NAMALWA (cell line): ENCODE measurements at places on chromosomes 2 and 18.
A peak's percentile ranks its signal among the peaks of the same experiment; 100 is the strongest.

GRCh38 chr2:59589881-59590280, 963.6 kb downstream of the BCL11A start:
- DNase-seq: no peak

DNA sequence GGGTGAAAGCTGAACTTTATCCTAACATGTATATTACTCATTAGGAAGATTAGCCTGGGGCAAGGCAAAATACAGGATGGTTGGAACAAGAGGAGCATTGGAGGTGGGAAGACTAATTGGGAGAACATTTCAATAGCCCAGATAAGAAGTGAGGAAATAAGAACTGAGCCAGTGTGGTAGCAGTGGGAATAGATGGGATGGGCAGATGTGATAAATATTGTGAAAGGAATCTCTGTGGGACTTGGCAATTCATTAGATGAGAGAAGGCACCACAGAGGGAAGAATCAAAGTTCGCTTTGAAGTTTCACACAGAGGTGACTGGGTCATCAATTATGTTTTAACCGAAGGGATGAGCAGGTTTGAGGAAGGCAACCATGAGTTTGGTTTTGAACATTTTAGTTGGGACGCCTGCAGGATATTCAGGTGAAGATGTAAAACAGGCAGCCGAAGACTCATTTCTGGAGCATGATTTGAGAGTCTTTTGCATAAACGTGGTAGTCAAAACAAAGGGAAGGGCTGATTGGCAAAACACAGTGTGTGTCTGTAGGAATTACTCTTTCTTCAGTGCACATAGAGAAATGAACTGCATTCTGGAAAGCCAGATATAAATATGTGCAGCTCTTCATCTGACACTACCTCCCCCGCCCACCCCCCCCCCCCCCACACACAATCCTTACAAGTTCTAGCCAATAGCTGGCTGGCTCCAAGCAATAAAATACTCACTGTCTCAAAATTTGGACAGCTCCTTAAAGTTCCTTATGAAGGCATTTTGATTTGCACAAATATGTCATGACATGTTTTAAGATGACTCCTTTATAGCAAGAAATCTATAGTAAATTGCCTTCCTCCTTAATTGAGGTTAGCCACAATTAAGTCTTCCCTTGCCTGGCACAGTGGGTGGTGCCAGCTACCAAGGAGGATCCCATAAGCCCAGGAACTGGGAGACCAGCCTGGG, 1.9 kb upstream of the SLC1A4 start:
- DNase-seq: peak; percentile 21

DNA sequence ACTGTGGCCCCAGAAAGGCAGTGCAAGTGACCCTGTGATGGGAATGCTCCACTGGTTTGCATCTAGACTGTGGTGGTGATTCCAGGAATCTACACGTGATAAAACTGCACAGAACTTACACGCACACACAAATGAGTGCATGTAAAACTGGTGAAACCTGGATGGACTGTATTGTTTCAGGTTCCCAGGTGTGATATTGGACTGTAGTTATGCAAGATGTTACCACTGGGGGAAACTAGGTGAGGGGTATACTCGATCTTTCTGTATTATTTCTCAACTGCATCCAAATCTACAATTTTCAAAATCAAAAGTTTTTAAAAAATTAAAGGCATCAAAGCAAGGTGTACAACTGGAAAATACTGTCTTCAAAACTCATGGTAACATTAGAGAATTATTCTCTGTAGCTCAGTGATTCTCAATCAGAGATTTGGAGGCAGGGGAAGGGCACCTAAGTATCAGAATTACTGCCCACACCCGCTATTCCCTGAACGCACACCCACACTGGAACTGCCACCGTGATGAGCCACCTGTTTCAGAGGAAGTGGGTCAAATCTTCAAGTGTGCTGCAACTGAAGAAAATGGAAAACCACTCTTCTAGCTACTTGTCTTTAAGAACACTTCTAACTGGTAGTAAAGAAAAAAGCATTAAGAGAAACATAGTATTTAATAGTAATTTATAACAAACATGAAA, 26.7 kb downstream of the PTPN2 start:
- DNase-seq: no peak

DNA sequence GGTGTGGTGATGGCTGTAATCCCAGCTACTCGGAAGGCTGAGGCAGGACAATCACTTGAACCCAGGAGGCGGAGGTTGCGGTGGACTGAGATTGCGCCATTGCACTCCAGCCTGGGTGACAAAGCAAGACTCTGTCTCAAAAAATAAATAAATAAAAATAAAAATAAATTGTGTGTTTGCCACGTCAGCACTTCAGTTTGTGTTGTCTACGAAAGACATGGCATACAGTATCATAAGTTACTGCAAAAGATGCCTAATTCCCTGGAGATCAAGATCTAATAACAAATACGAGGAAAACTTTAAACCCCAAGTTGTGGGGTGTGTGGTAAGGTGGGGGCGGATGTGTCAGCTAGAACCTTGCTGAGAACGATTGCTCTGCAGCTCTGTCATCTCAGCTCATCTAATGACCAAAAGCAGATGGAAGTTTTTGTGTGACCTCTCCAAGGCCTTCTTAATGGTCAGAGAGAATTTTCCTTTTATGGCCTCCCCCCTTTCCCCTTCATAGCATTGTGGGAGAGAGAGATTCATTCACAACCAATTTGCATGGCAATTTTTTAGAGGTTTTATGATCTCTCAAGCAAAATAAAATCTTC, 11.3 kb downstream of the NPAS2 start:
- DNase-seq: no peak

- no peak for DNase-seq
These were observed 187.7 kb downstream of the PRPF40A start for GRCh38 chr2:152529420-152530115.

- peak; percentile 63 for DNase-seq
These were observed 2.0 kb downstream of the WDR35 start for GRCh38 chr2:19987936-19988335.

DNA sequence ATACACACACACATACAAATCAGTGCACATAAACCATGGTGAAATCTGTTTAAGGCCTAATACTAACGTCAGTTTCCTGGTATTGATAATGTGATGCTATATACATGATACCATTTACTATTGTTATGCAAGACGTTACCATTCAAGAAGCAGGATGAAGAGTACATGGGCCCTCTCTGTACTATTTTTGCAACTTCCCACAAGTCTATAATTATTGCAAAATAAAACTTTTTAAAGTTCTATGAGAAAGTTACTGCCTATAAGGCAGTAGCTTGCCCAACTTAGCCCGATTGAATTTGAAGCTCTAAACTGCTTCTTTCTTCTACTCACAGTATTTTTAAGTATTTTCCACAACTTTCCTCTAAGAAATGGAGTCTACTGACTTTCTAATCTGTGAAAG, 74.0 kb downstream of the BCL2 start:
- DNase-seq: no peak

DNA sequence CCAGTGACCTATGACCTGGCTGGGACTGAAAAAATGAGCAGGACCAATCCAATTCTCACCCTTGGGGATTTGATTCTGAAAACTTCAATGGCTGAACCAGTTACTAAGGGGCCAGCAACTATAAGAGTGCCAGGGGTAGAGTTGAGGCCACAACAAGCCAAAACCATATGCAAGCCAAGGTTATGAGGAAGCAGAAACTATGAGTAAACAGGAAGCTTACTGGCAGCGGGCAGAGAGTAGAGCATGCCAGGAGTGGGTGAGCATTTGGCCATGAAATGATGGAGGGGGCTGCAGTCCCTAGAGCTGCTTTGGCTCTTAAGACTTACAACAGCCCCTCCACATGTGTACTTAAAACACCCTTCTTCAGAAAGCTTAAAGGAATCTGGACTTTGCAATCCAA, 82.4 kb downstream of the RBMS1 start:
- peak; percentile 53 for DNase-seq

- peak; percentile 39 for DNase-seq
These were observed 2.9 kb downstream of the NEDD4L start for GRCh38 chr18:58046794-58047555.

GRCh38 chr18:65363011-65363410, 387.8 kb upstream of the CDH7 start:
- DNase-seq: no peak

GRCh38 chr2:75421986-75422385, 138.8 kb downstream of the EVA1A start:
- DNase-seq: no peak

DNA sequence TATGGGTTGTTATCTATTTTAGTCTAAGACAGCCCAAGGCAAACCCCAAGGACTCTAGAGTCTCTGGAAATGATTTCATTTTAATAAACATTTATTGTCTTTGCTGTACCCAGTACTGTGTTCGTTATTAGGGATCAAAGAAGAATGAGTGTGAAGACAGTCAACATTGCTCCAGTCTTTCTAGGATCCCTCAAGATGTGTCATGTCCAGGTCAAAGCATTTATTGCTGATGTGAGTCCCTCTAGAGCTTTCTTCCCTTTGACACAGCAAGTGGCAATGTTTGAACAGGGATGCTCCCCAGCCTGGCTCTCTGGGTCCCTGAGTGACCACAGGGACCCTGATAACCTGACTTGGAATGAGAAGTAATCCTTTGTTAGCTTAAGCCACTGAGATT, 123.1 kb upstream of the STK17B start:
- no peak for DNase-seq

GRCh38 chr18:5173646-5174045, 23.4 kb downstream of the AKAIN1 start:
- DNase-seq: no peak

- DNase-seq: no peak
These were observed 22.1 kb upstream of the COL6A3 start for GRCh38 chr2:237435844-237436587.

DNA sequence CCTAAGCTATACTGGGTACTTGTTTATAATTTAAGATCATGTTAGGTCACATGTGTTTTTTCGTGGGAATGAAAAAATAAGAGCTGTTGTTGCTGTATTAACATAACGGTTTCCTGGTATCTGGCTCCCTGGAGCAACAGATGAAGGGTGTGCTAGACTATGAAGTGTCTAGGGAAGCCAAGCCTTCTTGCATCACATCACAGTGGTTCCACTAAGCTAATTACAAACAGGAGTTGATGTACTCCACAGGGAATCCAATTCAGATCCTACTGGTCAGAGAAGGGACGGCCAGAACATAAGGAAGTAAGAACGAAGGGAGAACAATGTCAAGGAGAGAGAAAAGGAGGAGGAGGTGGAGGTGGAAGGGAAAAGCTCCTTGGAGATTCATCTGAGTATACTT, 193.0 kb upstream of the CYP26B1 start:
- DNase-seq: no peak

- no peak for DNase-seq
These were observed 13.4 kb downstream of the NFE2L2 start for GRCh38 chr2:177251165-177251542.

DNA sequence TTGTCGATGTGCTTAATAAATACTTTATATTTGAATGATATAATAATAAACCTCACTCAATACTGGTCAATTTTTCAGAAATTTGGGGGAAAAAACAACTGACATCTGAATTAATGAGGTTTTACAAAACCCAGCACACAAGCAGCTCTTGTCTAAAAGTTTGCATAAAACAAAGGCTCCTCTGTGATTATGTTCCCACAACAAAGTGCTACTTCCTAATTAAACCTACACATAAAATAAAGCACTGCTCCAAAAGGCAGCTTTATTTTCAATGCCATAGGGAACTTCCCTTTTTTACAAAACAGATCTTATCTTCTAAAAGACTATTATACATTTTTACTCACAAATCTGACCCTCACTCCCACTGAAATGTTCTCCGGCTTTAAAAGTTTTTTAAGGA, 47.1 kb downstream of the LAMA1 start:
- DNase-seq: no peak

GRCh38 chr2:152558158-152558984, 158.9 kb downstream of the PRPF40A start:
- DNase-seq: no peak

DNA sequence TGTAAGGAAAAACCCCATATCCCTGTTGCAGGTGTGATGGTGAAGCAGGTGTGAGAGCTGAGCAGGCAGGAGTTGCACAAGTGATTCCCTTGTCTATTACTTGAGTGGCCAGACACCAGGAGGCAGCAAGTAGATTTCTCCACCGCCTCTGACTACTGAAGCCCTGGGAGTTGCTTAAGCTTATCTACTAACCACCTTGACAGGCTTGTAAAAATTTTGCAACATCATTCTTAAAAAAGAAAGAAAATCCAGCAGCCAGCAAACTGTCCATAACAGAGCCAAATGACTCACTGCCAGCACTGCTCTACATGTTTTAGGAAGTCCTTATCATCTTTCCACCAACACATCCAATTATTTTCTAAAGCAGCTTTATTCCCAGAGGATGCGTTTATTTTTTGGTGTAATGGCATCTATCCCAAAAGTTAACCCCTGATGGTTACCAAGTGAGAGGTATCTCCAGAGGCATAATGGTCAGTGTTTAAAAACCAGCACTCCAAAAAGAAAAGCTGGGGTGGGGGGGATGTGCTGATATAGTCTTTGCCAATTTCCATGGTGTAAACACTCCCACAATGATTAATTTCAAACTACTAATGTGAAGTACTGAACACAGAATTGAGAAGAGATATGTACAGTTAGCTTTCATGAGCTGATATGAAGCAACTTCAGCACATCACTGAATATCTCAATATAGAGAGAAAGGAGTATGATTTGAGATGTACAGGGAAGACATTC, 16.3 kb upstream of the GPR39 start:
- DNase-seq: no peak

- no peak for DNase-seq
These were observed 3.5 kb downstream of the GULP1 start for GRCh38 chr2:188295067-188295685.

- DNase-seq: no peak
These were observed 1000.4 kb upstream of the ACVR2A start for GRCh38 chr2:146844226-146844990.

DNA sequence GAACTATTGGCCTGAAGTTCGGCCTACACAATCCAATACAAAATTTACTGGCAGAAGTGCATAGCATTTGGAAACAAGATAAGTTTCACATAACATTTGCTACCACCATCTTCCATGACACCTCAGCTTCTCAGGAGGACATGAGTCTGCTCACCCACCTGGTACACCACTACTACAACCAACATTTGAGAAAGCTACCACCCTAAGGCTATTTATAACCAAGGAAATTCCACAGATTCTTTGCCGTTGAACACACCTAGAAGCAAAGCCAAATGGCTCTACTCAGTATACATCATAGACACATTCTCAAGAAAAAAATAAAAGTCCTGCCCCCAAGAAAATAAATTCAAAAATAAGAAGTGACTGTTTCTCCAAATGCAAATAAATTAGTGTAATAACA, 145.3 kb downstream of the SPAG16 start:
- DNase-seq: no peak

GRCh38 chr2:120804459-120804858, 68.8 kb downstream of the GLI2 start:
- DNase-seq: no peak

DNA sequence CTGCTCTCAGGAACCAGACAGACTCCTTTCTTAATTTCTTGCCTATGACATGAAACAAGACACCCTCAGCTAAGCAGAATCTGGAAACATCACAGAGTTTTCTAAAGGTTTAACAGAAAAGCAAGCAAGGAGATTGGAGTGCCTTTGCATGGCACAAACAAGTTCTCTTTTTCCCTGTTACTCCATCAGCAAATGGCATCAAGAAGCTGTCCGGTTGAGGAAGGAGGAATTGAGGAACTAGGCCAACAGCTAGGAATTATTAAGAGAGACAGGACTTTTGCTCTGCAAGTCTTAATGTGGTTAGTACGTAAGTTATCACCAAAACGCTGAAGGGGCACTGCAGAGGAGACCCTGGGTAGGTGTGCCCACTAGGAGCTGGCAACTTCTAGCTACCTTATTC, 53.2 kb downstream of the NEB start:
- no peak for DNase-seq

- no peak for DNase-seq
These were observed 74.7 kb downstream of the PSMG2 start for GRCh38 chr18:12777500-12777944.

- DNase-seq: no peak
These were observed 813 bp upstream of the MEIS1 start for GRCh38 chr2:66433945-66434678.
